ENCODE measurements at places on chromosomes 16 and 17.

- no peak for DNase-seq
Measured at GRCh38 chr16:14205666-14206065, 134.5 kb downstream of the MRTFB start.

DNA sequence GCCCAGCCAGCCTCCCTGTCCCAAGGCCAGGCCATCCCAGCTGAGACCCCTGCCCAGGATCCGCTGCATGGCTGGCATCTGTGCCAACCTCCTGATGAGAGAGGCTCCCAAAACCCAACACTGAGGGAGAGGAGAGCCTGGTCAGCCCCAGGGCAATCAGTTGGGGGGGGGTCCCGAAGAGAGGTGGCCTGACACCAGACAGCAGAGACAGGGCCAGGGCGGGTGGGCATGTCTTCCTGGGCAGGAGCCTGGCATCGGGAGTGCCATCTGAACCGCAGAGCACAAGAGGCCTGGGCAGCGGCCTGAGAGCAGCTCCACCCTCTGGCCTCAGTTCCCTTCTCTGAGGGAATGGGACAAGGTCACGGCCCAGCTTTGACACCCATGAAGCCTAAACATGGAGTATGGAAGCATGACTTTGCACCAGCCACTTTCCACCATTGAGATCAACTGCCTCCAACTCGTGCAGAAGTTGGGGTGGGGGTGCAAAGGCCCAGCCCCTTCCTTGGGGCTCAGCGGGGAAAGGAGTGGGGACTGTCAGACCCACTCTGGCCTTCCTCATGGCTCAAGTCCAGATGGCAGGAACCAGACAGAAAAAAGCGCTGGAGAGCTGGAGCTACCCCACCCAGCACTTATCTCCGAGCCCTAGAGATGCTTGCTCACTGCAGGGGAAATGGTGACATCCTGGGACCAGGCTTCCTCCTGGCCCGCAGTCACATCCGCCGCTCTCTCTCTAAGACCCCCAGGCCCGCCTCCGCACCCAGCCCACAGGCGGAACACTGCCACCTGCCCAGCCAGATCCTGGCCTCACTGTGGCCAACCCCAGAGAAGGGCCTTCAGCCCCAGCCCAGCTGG lies 9.7 kb downstream of the RHBDF2 start:
- DNase-seq: no peak

DNA sequence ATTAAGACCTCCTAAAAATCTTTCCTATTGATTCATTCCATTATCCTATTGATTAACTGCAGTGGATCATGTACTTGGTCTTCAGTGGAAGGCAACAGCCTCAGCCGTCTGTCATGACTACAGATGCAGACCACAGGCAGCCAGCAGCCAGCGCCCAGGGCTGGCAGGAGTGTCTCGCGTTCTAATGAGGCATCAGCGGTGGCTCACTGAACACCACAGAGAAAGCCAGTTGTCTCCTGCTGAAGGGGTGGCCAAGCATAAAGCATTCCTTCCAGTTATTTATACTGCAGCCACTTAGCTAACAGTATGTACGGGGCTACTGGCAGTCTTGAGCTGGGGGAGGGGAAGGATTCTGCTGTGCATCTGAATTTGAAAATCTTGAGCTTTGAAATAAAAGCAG lies 214.3 kb downstream of the IRX3 start:
- no peak for DNase-seq

GRCh38 chr17:81991684-81992305 lies 14.4 kb downstream of the ASPSCR1 start:
- peak; percentile 91 for DNase-seq

- no peak for DNase-seq
Measured at GRCh38 chr17:5962371-5962770, 107.8 kb upstream of the WSCD1 start.

DNA sequence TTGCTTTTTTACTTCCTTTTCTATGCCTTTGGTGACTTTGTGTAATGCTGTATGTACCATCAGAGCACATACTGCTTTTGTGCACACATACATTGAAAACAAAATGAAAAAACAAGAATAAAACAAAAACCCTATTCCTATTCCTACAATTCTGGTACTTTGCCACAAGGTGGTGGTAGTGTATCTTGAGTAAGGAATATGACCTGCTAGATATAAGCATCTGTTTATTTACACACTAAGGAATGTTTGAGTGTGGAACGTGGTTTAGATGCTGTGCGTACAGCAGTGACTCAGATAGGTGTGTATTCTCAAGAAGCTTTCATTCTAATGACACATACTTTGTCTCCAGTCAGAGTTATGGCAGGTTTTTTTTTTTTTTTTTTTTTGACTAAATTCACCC lies 606.2 kb downstream of the WWOX start:
- DNase-seq: no peak

GRCh38 chr17:60863892-60864707 lies 186.4 kb downstream of the BCAS3 start:
- no peak for DNase-seq

GRCh38 chr16:11408216-11408615 lies 63.0 kb downstream of the RMI2 start:
- no peak for DNase-seq

DNA sequence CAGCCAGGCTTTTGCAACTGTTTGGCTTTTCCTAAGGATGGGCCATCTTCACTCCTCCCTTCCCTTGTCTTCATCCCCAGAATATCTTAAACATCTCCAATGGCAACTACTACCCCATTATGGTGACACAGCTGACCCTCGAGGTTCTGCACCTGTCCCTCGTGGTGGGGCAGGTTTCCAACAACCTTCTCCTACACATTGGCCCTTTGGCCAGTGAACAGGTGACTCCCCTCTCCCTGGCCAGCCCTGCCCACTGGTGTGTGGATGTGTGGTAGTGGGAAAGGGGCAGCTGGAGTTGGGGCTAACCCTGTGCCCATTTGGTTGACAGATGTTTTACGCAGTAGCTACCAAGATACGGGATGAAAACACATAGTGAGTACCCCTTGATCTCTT lies 4.7 kb downstream of the TMEM106A start:
- no peak for DNase-seq

GRCh38 chr17:3894911-3895343 lies 2.1 kb upstream of the CAMKK1 start:
- no peak for DNase-seq

DNA sequence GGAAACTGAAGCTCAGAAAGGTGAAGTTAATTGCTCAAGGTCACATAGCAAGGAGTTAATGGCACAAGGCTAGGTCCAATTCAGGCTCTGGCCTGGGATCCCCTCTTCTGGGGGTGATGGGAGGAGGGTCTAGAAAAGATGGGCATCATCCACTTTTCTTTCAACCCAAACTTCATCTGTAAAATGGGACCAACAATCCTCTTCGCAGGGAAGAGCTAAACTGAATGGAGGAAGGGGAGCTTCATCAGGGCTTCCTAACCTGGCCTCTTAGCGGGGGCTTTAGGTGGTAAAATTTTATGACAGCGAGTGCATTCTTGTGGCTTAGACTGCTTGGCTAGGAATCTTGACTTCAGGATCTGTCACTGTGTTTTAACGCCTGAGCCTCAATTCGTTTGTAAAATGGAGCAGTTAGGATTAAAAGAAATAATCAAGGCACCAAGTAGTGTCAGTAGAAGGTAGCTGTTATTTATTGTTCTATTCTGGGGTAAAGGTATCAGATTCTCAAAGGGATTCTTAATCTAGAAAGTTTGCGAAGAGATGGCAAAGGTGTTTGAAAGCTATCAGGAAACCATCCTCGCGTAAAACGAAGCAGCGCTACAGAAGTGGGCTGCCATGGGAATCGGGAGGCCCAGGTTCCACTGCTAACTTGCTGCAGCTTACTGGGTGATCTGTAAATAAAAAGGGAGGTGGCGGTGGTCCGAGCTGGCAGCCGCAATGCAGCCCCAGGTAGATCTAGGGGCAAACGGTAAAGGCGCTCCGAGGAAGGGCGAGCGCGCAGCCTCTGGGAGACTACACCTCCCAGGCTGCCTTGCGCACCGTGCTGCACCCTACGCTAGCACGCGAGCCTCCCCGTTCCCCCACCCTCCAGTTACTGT lies 1.5 kb upstream of the SRCAP start:
- peak; percentile 94 for DNase-seq

- peak; percentile 60 for DNase-seq
Measured at GRCh38 chr16:64983963-64984362, 137.9 kb downstream of the CDH11 start.

- no peak for DNase-seq
Measured at GRCh38 chr17:36089339-36089865, 541 bp downstream of the CCL3 start.

- no peak for DNase-seq
Measured at GRCh38 chr16:20259541-20259940, 67.8 kb downstream of the GP2 start.

GRCh38 chr16:89863741-89864526 lies 9.5 kb upstream of the TCF25 start:
- DNase-seq: no peak

DNA sequence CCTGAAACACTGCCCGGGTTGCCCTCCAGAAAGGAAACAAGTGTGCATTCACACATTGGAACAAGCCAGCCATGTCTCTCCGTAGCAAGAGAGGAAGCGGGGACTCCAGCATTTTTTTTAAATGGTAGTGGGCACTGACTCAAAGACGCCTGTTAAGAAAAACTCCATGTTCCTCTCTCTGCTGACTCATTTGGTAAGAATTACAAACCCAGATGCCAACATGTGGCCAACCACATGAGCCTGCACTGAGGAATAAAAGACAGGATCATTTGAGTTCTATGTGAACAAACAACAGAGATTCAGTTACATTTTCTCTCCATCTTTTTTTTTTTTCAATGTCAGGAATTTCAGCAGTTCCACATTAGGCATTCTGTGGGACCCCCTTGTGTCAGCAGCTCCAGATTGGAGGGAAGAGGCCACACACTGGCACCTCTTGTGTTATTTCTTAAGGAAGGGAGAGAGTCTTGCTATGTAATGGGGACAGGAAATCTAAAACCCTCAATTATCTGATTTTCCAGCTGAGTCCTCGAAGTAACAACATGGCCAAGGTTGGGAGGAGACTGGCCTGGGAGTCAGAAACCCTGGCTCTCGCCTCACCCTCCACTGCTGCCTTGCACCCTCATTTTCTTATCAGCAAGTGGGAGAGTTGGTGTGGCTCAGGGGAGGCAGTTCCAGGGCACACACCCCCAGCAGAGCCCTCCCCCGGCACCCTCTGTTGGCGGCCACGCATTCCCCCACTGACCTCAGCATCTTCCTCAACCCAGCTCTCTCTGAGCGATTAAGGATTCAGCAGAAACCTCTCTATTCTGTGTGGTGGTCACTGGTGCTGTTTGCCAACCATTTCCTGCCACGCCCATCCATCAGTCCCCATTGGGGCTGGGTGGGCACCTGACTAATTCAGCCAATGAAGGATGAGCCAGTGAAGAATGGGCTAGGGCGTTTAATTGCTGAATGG lies 173.0 kb downstream of the FOXL1 start:
- no peak for DNase-seq

DNA sequence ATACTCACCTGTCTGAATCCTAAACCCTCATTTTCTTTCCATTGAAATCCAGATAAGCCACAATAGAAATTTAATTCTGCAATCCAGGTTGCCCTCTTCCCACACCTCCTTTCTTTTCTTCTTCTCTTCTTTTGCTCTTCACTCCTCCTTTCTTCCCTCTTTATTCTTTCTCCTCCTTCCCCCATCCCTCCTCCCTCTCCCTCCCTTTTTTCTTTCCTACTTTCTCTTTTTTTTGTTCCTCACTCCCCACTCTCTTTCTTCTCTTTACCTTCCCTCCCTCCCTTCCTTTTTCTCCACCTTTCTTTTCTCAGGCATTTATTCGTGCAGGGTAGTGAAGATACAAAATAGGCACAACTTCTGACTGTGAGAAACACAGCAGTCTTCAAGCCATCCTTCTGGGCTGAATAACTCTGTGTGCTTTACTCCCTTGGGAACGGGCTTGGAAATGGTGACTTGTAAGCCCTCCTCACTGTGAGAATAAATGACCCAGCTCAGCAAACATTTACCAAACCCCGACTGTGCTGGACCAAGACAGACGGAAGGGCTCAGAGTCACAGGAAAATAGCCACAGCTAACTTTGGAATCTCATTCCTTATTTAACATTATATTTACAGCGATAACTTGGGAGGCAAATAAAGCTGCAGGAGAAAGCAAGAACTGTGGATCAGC lies 140.8 kb downstream of the HAPSTR1 start:
- DNase-seq: no peak

DNA sequence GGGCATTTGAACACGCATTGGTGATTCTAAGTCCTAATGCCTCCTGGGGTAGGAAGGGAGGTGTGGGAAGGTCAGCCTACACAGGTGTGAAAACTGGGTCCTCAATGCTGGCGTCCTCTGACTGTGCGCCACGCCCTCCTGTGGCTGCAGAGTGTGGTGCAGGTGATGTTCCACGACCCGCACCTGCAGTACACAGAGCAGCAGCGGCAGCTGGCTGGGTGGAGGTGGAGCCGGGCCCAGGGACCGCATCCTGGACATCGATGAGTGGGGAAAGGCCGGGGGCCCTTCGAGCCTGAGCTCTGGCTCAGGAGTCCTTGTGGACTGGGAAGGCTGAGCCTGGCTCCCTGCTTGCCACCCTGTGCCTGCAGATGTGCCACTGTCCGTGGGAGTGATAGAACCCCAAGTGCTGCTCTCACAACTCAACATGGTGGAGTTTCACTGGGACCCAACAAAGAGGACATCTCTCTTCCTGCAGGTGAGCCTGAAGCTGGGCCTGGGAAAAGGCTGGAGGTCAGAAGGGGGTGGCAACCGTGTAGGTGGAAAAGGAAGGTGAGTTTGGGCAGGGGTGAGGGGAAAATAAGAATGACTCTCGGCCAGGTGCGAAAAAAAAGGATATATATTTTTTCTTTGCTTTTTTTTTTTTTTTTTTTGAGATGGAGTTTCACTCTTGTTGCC lies 14.0 kb upstream of the STAC2 start:
- peak; percentile 65 for DNase-seq

GRCh38 chr17:71976011-71976649 lies 144.7 kb upstream of the SOX9 start:
- no peak for DNase-seq

DNA sequence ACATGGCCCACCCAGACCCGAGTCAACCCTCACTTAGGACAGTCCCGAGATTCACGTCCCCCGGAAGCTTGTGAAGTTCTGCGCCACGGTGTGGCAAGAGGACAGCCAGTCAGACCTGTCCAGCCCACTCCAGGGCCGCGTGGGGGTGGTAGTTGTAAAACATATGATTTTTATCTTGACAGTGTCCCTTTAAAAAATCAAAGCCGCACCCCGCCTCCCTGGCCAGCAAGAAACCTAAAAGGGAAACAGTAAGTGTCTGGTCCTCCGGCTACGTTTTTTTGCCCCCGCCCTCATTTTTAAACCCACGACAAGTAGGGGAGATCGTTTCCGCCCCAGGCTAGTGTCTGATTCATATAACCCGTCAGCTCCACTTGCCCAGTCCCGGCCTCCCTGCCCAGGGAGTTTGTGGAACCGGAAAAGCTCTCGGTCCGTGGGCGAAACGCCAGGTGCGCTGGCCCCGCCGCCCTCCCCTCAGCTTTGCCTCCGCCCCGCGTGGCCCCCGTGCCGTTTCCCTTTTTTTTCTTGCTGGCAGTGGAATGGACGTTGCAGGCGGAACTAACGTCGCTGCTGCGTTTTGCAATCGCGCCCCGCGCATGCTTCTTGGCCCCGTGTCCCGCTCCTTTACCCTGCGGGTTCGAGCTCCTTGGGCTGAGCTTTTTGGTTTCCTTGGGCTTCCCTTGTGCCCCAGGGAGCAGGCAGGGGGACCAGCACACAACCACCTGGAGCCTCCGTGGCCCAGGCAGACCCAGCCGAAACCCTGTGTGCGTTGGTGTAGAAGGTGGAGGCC lies 13.3 kb upstream of the NUDT16L1 start:
- no peak for DNase-seq

- DNase-seq: no peak
Measured at GRCh38 chr16:1383556-1383955, 30.9 kb downstream of the UNKL start.

GRCh38 chr17:76528156-76528527 lies 9.4 kb downstream of the CYGB start:
- DNase-seq: no peak
